ENCODE measurements at places on chromosomes 12 and 14. TPM values are rescaled to one million over a fixed set of nuclear protein-coding genes. Genes with fewer than 3 reads are reported as not detected.

C12orf50 gene
- total RNA-seq = not detected

TMEM30B gene
- 0.30 TPM for total RNA-seq

SOAT2 gene
- 1.0 TPM for total RNA-seq

DNA sequence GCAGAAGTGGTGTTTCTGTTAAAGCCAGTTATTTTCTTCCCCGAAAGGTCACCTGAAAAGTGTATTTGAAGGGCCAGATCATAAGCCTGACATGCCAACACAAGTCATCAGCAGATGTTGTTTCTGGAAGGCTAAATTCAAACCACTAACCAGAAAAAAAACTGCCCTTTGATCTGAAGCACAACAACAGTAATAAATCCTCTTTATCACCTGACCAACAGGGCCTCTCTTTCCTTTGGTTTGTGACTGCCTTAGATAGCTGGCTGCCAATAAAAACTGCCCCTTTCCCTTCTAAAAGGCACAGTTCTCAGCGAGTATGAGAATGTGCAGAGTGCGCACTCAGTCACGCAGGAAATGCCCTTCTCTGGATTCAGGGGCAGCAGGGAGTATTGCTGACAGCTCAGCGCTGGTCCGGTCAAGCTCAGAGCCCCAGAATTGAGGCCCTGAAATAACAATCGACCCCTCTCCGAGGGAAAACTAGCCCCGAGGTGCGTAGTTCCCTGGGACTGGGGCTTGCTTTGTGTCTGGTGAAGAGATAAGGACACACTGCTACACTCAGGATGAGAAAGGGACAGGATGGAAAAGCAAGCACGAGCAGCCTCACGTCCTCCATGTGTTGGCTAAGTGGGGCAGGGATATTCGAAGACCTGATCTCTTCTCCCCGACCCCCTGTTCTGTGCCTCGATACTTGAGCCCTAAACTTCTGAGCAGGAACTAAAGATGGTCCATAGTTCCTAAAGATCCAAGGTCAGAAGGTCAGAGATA, 184.2 kb upstream of the GZMB start:
- no peaks in the 10 kb centered on the region for H3K36me3 ChIP-seq
- H3K4me1 ChIP-seq = no peaks in the 10 kb centered on the region
- no peak overlapping the region for H3K4me3 ChIP-seq
- no peak overlapping the region for H3K27ac ChIP-seq
- DNase-seq = no peak
- H3K27me3 ChIP-seq = peaks cover 3% of the 10 kb centered on the region

GRCh38 chr14:86168371-86168770, 638.4 kb downstream of the FLRT2 start:
- no peak overlapping the region for H3K4me3 ChIP-seq
- H3K4me1 ChIP-seq = no peaks in the 10 kb centered on the region
- H3K27ac ChIP-seq = no peak overlapping the region
- no peaks in the 10 kb centered on the region for H3K36me3 ChIP-seq
- DNase-seq = no peak
- H3K27me3 ChIP-seq = no peaks in the 10 kb centered on the region

GRCh38 chr14:62369919-62370560, 607.8 kb downstream of the SNAPC1 start:
- H3K4me3 ChIP-seq = no peak overlapping the region
- DNase-seq = no peak
- H3K36me3 ChIP-seq = no peaks in the 10 kb centered on the region

GRCh38 chr12:91057368-91058165, at the start of gene KERA:
KERA (minus strand) TSS chr12:91058024; CDS start chr12:91056281, 1,743 bp downstream.
- H3K4me3 ChIP-seq = no peak within 1 kb of the TSS
- no peaks in the 10 kb centered on the region for H3K27me3 ChIP-seq
- no peaks in the 10 kb centered on the region for H3K36me3 ChIP-seq
- H3K4me1 ChIP-seq = no peaks in the 10 kb centered on the region
